ENCODE measurements at places on chromosomes 11 and 22. TPM values are rescaled to one million over a fixed set of nuclear protein-coding genes. Genes with fewer than 3 reads are reported as not detected.

The PPFIA1 gene
- total RNA-seq, result 18.8 TPM

The OR52N4 gene
- not detected for total RNA-seq

The FXYD6 gene
- total RNA-seq, result 0.08 TPM

The MMP8 gene
- not detected for total RNA-seq

All from hair follicular keratinocyte (primary cell).